Memory B cell (primary cell): ENCODE measurements at places on chromosomes 5 and 9.

DNA sequence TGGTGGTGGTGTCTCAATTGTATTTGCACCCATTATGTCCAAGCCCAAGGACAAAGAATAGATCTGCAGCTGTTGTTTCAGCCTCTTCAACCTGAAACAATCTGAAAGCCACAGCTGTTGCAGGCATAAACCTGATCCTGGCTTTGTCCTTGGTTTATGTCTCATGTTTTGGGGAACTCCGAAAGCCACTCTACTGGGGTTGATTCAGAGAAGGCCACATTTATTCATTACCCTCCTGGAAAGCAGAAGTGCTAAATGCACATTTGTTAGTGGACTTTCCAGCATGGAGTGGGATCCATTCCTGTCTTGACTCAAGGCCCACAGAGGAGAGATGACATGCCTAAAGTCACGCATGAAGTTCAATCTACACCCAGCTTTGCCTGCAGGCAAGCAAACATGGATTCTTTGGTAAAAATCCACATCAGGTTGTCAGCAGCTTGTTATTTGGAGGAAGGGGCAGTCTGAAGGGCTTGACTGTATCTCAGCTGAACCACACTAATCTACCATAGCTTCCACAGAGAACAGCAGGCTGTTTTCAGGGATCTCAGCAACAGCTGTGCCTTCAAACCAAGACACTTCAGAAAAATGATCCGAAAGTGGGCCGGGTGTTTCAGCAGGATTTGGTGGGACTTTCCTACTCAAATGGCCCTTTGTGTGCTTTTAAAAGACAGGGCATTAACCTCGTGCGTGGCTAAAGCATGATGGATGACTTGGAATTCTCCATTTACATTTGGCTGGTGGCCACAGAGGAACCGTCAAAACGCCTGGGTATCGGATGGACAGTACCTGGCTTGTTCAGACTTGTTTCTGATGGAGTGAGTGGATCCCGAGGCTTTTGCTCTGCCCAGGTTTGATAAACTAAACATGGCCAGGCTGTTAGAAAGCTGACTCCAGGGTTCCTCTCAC, 36.2 kb upstream of the ADAM19 start:
- H3K27me3 ChIP-seq = no peaks in the 10 kb centered on the region
- H3K27ac ChIP-seq = no peak overlapping the region
- peaks cover 25% of the 10 kb centered on the region for H3K4me1 ChIP-seq

DNA sequence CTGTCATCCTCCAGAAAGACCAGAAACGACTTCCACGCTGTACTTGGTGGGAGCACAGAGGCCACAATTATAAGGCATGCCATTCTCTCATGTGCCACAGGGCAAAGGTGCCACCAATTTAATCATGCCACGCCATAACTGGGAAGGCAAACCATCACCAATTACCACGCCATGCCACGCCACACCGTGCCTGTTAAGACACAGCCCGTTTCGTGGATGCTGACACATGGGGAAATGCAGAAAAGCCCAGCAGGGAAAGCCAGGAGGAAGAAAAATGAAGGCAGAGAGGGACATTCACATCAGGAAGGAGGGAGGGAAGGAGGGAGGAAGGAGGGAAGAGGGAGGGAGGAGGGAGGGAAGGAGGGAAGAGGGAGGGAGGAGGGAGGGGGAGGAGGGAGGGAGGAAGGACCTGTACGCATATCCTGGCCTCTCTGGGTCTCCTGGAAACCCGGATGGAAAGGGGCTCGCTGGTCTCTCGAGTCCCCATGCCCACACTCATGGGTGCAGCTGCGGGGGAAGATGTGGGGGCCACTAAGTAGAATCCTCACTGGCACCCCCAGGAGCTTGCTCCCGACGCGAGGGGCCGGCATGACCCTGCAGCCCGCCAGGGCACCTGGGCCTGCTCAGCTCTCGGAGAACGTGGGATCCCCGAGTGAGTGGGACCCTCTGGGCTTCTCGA, 61.7 kb upstream of the UBAC1 start:
- H3K27me3 ChIP-seq = peaks cover 27% of the 10 kb centered on the region
- H3K36me3 ChIP-seq = peaks cover 12% of the 10 kb centered on the region
- DNase-seq = no peak
- H3K4me1 ChIP-seq = peaks cover 4% of the 10 kb centered on the region
- H3K4me3 ChIP-seq = no peak overlapping the region

GRCh38 chr9:5839572-5839902, 6.6 kb upstream of the ERMP1 start:
- no peaks in the 10 kb centered on the region for H3K27me3 ChIP-seq
- H3K36me3 ChIP-seq = peaks cover 3% of the 10 kb centered on the region
- H3K27ac ChIP-seq = no peak overlapping the region
- H3K4me1 ChIP-seq = no peaks in the 10 kb centered on the region
- H3K4me3 ChIP-seq = no peak overlapping the region
- DNase-seq = no peak

- H3K4me3 ChIP-seq = peak overlapping the region; percentile 94
- no peak for DNase-seq
- no peaks in the 10 kb centered on the region for H3K27me3 ChIP-seq
- peak overlapping the region; percentile 94 for H3K27ac ChIP-seq
Measured at GRCh38 chr9:137128862-137129455, 10.0 kb upstream of the GRIN1 start.

- H3K4me3 ChIP-seq = no peak overlapping the region
- H3K27ac ChIP-seq = peak overlapping the region; percentile 60
Measured at GRCh38 chr9:14671377-14671776, 21.9 kb downstream of the ZDHHC21 start.

DNA sequence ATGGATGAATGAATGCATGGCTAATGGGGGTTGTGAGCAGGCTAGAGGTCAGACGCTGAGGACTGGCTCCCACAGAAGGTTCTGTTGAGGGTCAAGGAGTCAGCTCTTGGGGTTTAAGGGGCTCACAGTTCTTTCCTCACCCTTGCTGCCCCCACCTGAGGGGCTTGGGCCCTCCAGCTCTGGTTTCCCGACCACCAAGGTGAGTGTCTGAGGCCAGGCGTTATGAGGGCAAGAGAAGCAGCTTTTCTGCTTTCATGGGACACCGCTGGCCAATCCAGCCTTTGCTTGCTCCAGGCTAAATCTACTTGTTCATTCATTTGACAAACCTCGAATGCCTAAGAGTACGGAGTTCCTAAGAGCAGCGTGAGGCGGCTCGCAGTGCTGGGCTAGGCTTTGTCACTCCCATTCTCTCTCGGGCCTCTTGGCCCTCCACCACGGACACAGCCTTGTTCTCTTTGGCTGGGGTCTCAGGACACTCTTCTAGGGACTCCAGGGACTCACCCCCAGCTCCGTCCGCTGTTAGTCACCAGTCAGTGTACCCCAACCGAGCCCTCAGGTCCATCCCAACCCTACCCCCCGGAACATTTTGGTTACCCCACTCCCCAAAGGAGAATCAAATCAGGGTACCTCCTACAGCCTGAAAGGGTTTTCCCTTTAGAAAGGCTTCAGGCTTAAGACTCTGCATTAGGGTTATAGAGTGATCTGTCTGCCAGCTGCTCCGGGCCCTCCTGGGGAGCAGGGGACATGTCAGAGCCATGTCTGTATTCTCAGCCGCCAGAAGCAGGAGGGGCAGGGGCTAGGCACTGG, 210.1 kb upstream of the MVB12B start:
- no peak for DNase-seq
- no peak overlapping the region for H3K4me3 ChIP-seq
- H3K27ac ChIP-seq = no peak overlapping the region

DNA sequence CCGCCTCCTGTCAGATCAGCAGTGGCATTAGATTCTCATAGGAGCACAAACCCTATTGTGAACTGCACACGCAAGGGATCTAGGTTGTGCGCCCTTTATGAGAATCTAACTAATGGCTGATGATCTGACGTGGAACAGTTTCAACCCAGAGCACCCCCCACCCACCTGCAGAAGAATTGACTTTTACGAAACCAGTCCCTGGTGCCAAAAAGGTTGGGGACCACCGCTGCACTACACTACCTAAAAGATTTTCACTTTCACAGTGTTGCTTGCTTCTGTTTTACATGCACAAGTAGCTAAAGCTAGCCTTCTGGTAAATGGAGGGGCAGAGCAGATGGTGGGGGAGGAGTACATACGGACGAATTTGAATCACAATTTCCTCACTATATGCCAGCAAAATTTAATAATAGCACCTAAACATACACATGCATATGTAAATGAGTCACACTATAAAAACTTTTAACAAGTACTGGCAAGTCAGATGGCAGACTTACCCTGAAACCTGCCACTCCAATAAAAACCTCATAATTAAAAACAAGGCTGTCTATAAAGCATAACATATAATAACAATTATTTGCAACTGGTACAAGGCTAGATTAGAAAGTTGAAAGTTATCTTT, 24.0 kb upstream of the CDKN2B start:
- peaks cover 5% of the 10 kb centered on the region for H3K4me1 ChIP-seq
- no peak overlapping the region for H3K4me3 ChIP-seq
- H3K36me3 ChIP-seq = no peaks in the 10 kb centered on the region
- no peaks in the 10 kb centered on the region for H3K27me3 ChIP-seq

- no peak for DNase-seq
- H3K27me3 ChIP-seq = no peaks in the 10 kb centered on the region
- peaks cover 2% of the 10 kb centered on the region for H3K4me1 ChIP-seq
- H3K36me3 ChIP-seq = peaks cover 33% of the 10 kb centered on the region
Measured at GRCh38 chr5:37721447-37721871, 118.4 kb downstream of the GDNF start.

DNA sequence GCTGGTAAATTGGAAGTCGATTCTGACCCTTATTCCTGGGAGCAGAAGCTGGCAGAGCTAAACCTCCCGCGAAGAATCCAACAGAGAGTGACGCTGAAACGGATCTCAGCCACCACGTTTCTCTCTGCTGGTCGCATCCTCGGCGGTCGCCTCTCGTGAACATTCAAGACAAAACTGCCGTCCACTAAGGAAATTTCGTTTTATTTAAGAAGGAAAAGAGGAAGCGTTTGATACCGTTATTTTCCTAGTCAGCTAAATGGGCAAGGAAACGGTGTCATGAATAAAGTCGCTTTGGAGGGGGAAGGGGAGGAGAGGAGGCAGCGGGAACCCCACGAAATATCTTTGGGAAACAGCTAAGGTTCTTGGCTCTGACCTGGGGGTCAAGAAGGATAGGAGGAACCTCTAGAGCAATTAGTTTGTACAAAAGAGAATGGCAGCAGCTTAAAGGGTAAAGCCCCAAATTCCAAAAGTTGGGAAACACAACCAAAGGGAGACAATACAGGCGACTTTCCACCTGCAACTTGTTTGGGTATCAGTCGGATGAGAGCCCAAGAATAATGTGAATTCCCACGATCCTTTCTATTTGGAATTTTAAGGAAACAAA, 1.9 kb downstream of the FOXB2 start:
- DNase-seq = no peak
- no peak overlapping the region for H3K27ac ChIP-seq
- H3K4me3 ChIP-seq = no peak overlapping the region
- peaks cover 35% of the 10 kb centered on the region for H3K27me3 ChIP-seq
- peaks cover 4% of the 10 kb centered on the region for H3K4me1 ChIP-seq

DNA sequence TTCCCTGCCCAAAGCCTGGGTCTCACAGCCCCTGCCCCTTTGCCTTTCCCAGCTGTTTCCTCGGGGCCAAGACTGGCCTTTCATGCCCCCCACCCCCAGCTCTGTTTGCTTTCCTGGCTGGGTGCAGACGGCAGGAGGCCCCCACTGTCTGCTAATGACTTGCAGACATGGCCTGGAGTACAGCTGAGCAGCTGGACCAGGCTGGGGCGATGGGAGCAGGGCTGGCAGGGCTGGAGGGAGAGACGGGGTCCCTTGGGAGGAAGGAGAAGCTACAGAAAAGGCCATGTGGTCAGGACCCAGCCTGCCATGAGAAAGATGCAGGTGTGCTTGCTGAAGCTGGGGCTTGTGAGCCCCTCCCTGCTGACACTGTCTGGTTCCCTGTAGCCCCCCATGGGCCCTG, 28.3 kb upstream of the GFPT2 start:
- H3K27me3 ChIP-seq = peaks cover 24% of the 10 kb centered on the region
- H3K27ac ChIP-seq = no peak overlapping the region
- peaks cover 2% of the 10 kb centered on the region for H3K4me1 ChIP-seq
- DNase-seq = no peak
- H3K36me3 ChIP-seq = no peaks in the 10 kb centered on the region
- H3K4me3 ChIP-seq = no peak overlapping the region

DNA sequence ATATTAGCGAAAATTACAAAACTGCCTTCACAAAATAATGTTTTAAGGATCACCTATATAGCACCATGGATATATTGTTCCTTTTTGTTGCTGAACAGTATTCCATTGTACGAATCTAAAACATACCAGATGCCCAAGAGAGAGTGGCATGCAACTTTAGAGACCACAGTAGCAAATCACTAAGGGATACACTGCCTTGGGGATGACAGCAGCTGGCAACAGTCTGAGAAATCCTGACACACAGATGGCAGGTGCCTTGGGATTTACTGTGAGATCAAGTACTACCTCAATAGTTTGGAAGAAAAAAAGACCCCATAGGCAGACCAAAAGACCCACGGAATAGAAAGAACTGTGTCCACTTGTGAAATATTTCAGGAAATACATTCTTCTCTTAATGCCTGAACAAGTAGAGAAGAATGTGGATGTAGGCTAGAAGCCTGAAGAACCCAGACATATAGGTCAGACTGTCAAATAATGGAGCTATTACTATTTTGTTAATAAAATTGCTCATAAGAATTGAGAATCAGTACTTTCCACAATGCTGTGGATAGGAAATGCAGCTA, 53.4 kb downstream of the PLPP1 start:
- no peak for DNase-seq
- no peak overlapping the region for H3K27ac ChIP-seq
- H3K4me1 ChIP-seq = peaks cover 4% of the 10 kb centered on the region
- no peaks in the 10 kb centered on the region for H3K27me3 ChIP-seq
- H3K4me3 ChIP-seq = no peak overlapping the region
- peaks cover 6% of the 10 kb centered on the region for H3K36me3 ChIP-seq

DNA sequence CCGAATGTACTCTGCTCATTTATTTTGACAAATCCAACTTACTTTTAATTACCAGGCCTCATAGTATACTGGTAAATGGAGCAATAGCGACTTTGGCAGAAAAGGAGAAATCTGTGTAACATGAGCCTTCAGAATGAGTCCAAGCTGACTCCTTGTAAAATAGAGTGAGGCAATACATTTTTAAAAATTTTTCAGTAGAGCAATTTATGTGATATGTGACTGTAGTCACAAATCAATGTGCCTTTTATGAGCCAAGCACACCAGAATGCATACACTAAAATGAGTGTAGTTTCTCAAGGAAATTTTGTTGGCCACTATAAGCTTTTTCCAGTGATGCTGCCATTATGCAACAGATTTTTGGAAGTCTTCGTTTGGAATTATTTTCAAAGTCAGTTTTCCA, 73.8 kb downstream of the SNCAIP start:
- DNase-seq = no peak
- peaks cover 2% of the 10 kb centered on the region for H3K27me3 ChIP-seq
- H3K36me3 ChIP-seq = no peaks in the 10 kb centered on the region
- H3K4me3 ChIP-seq = no peak overlapping the region

GRCh38 chr9:98867429-98868168, 60.1 kb downstream of the GALNT12 start:
- no peaks in the 10 kb centered on the region for H3K4me1 ChIP-seq
- DNase-seq = no peak
- H3K27me3 ChIP-seq = peaks cover 16% of the 10 kb centered on the region
- no peak overlapping the region for H3K4me3 ChIP-seq
- H3K36me3 ChIP-seq = no peaks in the 10 kb centered on the region

GRCh38 chr5:169970911-169971765, 9.2 kb downstream of the INSYN2B start:
- H3K36me3 ChIP-seq = peaks cover 31% of the 10 kb centered on the region
- peak overlapping the region; percentile 32 for H3K27ac ChIP-seq
- no peak overlapping the region for H3K4me3 ChIP-seq
- DNase-seq = no peak
